ENCODE measurements at places on chromosomes 11 and 22. TPM values are rescaled to one million over a fixed set of nuclear protein-coding genes. Genes with fewer than 3 reads are reported as not detected.

DNA sequence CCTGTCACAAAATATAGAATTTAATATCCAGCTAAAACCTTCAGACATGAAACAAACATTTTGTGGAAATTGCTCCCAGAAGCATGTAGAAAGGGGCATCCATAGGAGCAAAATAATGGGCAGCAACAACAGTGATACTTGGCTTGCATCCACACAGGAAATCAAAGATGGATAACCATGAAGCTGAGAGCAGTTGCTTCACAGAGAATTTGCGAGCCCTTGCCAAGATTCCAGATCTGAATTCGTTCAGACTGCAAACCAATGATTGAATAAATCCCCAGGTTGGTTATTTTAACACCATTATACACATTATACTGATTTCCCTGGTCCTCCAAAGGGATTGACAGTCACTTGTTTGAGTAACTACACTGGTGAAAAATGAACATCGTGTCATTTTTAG is 15.6 kb upstream of the OR51L1 start:
- H3K27me3 ChIP-seq = no peaks in the 10 kb centered on the region
- H3K27ac ChIP-seq = no peak overlapping the region
- no peak overlapping the region for H3K4me3 ChIP-seq
- no peaks in the 10 kb centered on the region for H3K36me3 ChIP-seq
- H3K4me1 ChIP-seq = no peaks in the 10 kb centered on the region
- DNase-seq = no peak

GRCh38 chr11:80103142-80103859 is 662.5 kb upstream of the TENM4 start:
- no peaks in the 10 kb centered on the region for H3K27me3 ChIP-seq
- DNase-seq = no peak
- no peaks in the 10 kb centered on the region for H3K36me3 ChIP-seq
- no peak overlapping the region for H3K4me3 ChIP-seq
- no peaks in the 10 kb centered on the region for H3K4me1 ChIP-seq
- no peak overlapping the region for H3K27ac ChIP-seq

- H3K36me3 ChIP-seq = no peaks in the 10 kb centered on the region
- no peaks in the 10 kb centered on the region for H3K27me3 ChIP-seq
- no peak overlapping the region for H3K27ac ChIP-seq
- no peak for DNase-seq
- H3K4me1 ChIP-seq = no peaks in the 10 kb centered on the region
These were observed 1088.9 kb upstream of the TENM4 start for GRCh38 chr11:80529726-80530125.

GRCh38 chr22:50169181-50169759 is 1.3 kb upstream of the PANX2 start:
- DNase-seq = no peak
- peaks cover 19% of the 10 kb centered on the region for H3K27me3 ChIP-seq
- peaks cover 5% of the 10 kb centered on the region for H3K4me1 ChIP-seq
- no peak overlapping the region for H3K4me3 ChIP-seq

GRCh38 chr11:32615422-32615821 is 31.8 kb downstream of the EIF3M start:
- no peaks in the 10 kb centered on the region for H3K4me1 ChIP-seq
- no peaks in the 10 kb centered on the region for H3K36me3 ChIP-seq
- DNase-seq = peak; percentile 11
- no peak overlapping the region for H3K4me3 ChIP-seq

- no peak overlapping the region for H3K27ac ChIP-seq
- no peak overlapping the region for H3K4me3 ChIP-seq
- DNase-seq = no peak
- H3K4me1 ChIP-seq = no peaks in the 10 kb centered on the region
- H3K27me3 ChIP-seq = no peaks in the 10 kb centered on the region
These were observed 12.2 kb downstream of the OR8D1 start for GRCh38 chr11:124301548-124301947.

GRCh38 chr11:7906481-7906880 is 24.6 kb downstream of the OR10A6 start:
- no peak overlapping the region for H3K27ac ChIP-seq
- DNase-seq = no peak
- H3K4me3 ChIP-seq = no peak overlapping the region
- no peaks in the 10 kb centered on the region for H3K36me3 ChIP-seq

Gene ANKK1
- total RNA-seq = 0.73 TPM

DNA sequence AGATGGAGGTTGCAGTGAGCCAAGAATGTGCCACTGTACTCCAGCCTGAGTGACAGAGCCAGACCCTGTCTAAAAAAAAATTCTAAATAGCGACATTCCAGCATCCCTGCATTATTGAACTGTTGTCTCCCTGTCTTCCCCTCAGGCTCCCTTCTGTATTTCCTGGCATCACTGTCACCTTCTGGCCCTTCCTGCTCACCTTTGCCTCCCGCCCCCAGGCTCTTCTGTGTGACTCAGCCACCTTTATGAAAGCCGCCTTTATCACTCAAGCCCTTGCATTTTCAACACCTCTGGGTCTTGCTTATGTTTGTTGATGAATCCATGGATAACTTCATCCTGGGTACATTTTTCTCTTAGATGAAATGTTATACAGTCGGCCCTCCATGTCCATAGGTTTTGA is 21.1 kb downstream of the UBASH3B start:
- peaks cover 36% of the 10 kb centered on the region for H3K4me1 ChIP-seq
- no peaks in the 10 kb centered on the region for H3K36me3 ChIP-seq
- no peak overlapping the region for H3K4me3 ChIP-seq
- H3K27ac ChIP-seq = no peak overlapping the region

GRCh38 chr11:58429273-58429672 is 1.4 kb upstream of the OR5B2 start:
- no peak overlapping the region for H3K27ac ChIP-seq
- no peaks in the 10 kb centered on the region for H3K36me3 ChIP-seq
- H3K4me1 ChIP-seq = no peaks in the 10 kb centered on the region

GRCh38 chr11:114959953-114960505 is 281.7 kb downstream of the NXPE2 start:
- H3K4me1 ChIP-seq = no peaks in the 10 kb centered on the region
- H3K4me3 ChIP-seq = no peak overlapping the region
- no peak overlapping the region for H3K27ac ChIP-seq

DNA sequence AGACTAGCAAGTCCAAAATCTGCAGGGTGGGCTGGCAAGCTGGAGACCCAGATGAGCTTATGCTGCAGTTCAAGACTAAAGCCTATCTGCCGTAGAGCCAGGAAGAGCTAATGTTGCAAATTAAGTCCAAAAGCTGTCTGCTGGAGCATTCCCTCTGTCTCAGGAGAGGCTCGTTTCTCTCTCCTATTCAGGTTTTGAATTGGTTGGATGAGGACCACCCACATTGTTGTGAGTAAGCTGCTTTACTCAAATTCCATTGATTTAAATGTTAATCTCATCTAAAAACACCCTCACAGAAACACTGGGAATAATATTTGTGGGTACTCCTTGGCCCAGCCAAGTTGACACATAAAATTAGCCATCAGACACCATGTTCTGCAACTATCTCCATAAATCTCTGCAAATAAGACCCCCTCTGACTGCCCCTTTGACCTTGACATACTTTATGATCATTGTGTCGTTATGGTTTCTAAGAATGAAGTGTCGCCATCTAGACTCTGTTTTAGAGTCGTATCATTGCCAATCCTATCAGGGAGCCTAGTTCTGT is 16.8 kb upstream of the CUL5 start:
- no peak overlapping the region for H3K27ac ChIP-seq
- no peaks in the 10 kb centered on the region for H3K27me3 ChIP-seq
- no peak for DNase-seq
- no peaks in the 10 kb centered on the region for H3K4me1 ChIP-seq

DNA sequence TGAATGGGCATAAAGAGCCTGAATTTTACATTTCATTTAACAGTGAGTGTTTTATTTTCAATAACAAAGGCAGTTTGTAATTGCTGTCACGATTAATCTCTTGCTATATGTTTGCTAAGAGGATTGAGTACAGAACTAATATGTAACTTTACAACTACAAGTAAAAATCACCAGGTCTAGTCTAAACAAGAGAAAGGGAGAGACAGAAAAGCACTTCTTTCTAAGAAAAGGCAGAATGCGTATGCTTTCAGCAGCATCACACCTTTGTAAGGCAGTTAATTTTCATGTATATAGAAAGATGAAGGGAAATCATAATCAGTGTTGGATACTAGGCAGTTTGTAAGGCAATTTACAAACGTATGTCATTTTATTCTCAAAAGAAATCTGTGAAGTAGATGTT is 169.8 kb downstream of the NELL1 start:
- H3K27ac ChIP-seq = no peak overlapping the region
- H3K36me3 ChIP-seq = no peaks in the 10 kb centered on the region
- H3K27me3 ChIP-seq = no peaks in the 10 kb centered on the region

GRCh38 chr11:62811659-62812058 is 6.4 kb upstream of the NXF1 start:
- no peak overlapping the region for H3K27ac ChIP-seq
- no peaks in the 10 kb centered on the region for H3K27me3 ChIP-seq
- no peak for DNase-seq
- peaks cover 15% of the 10 kb centered on the region for H3K36me3 ChIP-seq
- no peak overlapping the region for H3K4me3 ChIP-seq
- H3K4me1 ChIP-seq = peaks cover 1% of the 10 kb centered on the region

GRCh38 chr11:3831378-3832239 is 9.2 kb downstream of the RHOG start:
- H3K36me3 ChIP-seq = peaks cover 37% of the 10 kb centered on the region
- H3K27ac ChIP-seq = peak overlapping the region; percentile 42
- peaks cover 67% of the 10 kb centered on the region for H3K4me1 ChIP-seq

- H3K4me3 ChIP-seq = no peak overlapping the region
- H3K4me1 ChIP-seq = no peaks in the 10 kb centered on the region
- no peak for DNase-seq
- H3K27me3 ChIP-seq = no peaks in the 10 kb centered on the region
These were observed 418.2 kb downstream of the METTL15 start for GRCh38 chr11:28526406-28526751.

DNA sequence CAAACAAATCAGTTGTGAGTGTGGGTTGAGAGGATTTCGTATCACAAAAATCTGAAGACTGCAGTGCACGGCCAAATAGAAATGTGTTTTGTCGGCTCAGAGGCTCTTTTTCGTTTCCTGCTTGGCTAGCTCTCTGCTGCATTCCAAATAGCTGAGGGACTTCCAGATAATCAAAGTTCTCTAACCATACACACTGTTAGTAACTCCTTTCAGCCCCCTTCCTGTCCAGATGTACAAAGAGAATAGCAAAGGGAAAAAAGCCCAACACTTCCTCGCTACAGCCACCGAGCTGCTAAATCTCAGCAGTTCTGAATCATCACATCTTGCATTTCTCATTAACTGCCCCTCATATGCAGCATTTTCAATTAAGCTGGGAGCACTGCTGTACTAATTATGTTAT is 203.1 kb downstream of the TENM4 start:
- no peaks in the 10 kb centered on the region for H3K36me3 ChIP-seq
- no peaks in the 10 kb centered on the region for H3K27me3 ChIP-seq
- no peaks in the 10 kb centered on the region for H3K4me1 ChIP-seq
- no peak overlapping the region for H3K4me3 ChIP-seq
- no peak for DNase-seq
- H3K27ac ChIP-seq = no peak overlapping the region

Gene CRACR2B
- total RNA-seq = 10.1 TPM

- H3K27me3 ChIP-seq = no peaks in the 10 kb centered on the region
- no peak overlapping the region for H3K27ac ChIP-seq
- no peak overlapping the region for H3K4me3 ChIP-seq
These were observed 42.2 kb downstream of the USP28 start for GRCh38 chr11:113833151-113833550.

Gene MN1
- total RNA-seq = 0.82 TPM
